LNCaP clone FGC (cell line): ENCODE measurements at places on chromosomes 7 and 10.

GRCh38 chr7:126698909-126699308 lies 553.8 kb downstream of the GRM8 start:
- DNase-seq = no peak

GRCh38 chr7:2750004-2750407 lies 62.0 kb downstream of the AMZ1 start:
- no peak for DNase-seq

- DNase-seq = peak; percentile 28
These were observed 55.8 kb downstream of the LOXL4 start for GRCh38 chr10:98212196-98212595.

GRCh38 chr10:9222917-9223316 lies 1168.4 kb downstream of the GATA3 start:
- DNase-seq = no peak

GRCh38 chr10:107701943-107702342 lies 537.4 kb upstream of the SORCS1 start:
- DNase-seq = no peak

DNA sequence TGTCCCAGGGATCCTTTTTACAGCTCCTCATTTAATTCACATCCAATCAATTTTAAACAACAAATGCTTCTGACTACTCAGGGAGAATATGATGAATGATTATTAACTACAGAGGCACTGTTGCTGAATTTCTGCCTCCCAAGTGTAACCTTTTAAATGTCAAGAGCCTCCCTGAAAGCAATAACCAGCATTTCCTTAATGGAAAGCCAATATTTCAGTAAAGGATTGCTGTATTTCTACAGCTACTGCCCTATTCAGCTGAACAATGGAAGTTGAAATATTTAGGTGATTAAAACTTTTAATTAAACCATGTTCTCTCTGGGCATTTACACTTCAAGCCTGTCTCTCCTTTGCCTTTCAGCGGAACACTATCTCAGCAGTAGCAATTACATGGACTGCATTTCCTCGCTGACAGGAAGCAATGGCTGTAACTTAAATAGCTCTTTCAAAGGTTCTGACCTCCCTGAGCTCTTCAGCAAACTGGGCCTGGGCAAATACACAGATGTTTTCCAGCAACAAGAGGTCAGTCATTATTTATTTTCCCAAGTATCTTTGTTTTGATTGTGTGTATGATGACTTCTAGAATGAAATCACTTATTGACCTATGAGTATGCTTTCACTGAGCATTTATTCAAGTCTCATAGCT lies 304.7 kb downstream of the BICC1 start:
- no peak for DNase-seq

DNA sequence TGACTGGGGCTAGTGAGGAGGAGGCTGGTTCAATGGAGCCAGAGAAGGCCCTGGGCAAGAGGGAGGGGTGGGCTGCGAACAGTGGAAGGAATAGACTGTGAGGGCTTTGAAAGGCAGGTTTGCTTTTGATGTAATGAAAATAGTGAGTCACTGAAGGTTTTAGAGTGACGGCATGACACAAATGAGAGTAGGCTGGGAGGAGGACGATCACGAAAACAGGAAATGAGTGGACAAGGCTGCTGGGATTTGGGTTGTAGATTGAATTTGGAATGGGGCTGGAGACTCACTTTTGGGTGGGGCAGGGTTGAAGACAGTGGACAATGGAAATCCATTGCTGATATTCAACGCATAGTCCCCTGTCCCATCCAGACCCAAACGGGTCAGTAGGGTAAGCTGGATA lies 139.6 kb downstream of the CDH23 start:
- DNase-seq = no peak

DNA sequence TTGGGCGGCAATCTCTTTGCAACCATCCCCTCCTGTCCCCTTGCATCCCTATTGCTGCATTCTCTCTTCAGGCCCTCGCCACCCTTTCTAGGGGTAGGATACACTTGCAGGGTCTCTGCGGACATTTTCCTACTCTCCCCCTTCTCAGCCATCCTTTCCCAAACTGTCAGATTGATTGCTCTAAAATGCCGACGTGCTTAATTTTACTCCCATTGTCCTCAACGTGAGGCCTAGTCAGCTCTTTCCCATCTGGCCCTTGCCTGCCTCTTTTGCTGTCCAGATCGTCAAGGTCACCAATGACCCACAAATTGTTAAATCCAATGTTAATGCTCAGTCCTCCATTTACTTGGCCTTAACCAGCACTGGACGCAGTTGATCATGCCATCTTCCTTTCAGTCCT lies 12.7 kb upstream of the LRMDA start:
- no peak for DNase-seq

GRCh38 chr10:129507216-129507889 lies 40.3 kb downstream of the MGMT start:
- no peak for DNase-seq

DNA sequence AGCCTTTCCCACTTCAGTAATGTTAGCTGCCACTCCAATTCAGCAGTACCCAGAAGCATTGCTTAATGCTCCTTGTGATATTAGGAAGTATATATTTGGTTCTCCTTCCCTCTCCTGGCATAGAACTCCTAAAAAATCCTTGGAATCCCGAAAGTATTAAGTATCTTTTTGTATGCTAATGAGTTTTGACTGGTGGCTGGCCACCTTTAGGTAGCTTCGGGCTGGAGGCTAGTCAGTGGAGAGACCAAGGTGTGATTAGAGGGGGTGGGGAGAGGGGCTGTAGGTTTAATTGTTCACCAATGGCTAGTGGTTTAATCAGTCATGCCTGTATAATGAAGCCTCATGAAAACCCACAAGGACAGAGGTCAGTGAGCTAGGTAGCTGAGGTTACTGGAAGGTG lies 12.2 kb downstream of the COMTD1 start:
- no peak for DNase-seq

- no peak for DNase-seq
These were observed 39.9 kb upstream of the ZNF107 start for GRCh38 chr7:64626083-64626469.

- no peak for DNase-seq
These were observed 213.5 kb downstream of the GPAM start for GRCh38 chr10:111970111-111970510.

DNA sequence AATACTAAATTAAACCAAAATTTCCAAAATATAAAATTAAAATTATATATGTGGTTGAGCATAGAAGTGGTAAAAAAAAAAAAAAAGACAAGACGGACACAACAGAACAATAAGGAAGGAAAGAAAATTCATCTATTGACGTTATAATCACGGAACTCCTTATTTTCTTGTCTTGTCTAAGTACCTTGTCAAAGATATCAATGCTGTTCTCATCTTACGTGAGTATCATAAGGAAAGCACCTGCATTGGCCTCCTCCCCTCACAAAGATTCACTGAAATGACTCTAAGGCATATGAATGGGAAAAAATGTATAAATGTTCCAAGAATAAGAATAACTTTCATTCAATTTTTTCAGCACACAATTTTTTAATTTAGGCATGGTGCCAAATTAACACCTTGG lies 135.4 kb downstream of the PPP1R3A start:
- no peak for DNase-seq

DNA sequence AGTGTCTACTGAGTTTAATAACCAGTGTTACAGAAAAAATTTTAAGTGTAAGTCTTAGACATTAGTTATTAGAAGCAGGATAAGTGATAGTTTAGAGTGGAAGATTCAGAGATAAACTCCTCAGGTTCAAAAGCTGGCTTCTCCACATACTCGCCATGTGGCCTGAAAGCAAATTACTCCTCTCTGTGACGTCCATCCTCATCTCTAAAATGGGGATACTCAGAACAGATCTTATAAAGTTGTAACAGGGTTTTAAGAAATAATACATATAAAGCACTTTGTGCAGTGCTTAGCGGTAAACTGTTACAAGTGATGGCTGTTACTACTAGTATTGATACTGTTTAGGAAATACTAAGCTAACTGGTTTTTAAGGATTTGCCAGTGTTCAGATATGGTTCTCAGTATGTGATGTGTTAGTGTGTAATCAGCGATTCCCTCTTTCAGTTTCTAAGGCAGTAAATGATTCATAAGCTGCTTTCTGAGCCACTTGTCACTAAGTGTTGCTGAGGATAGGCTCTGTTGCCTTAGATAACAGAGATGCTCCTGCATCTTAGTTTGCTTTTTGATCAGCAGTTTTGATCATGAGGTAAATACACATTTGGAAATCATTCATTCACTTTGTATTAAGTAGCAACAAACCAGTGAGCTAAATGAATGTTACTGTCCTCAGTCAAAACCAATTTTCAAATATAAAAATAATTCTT lies 58.7 kb downstream of the CYP51A1 start:
- no peak for DNase-seq

- DNase-seq = no peak
These were observed 90.6 kb downstream of the MTPN start for GRCh38 chr7:135886345-135887132.

DNA sequence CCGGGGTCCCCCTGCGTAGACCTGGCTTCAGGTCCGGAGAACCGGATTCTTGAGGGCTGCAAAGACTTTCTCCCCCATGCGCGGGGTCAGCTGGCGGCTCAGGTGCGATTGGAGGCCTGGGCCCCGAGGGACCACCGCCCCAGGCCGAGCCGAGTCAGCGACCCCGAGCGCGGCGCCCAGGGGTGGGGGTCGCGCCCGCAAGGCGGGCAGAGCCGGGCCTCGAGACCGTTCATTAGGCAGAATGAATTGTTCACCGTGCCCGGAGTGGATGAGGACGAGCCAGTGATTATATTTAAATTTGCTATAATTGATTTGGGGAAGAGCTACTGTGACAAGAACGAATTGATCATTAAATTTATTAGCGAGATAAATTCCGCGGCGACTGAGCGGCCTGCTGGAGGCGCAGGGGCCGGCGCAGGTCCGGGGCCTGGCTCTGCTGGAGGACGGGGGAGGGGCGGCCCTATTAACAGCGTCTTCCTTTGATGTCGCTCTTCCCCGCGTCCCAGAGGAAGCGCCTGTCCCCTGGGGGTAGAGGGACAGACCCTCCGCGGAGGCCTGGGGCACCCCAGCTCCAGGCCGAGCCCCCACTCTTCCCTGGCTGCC lies 7.5 kb downstream of the MNX1 start:
- no peak for DNase-seq

DNA sequence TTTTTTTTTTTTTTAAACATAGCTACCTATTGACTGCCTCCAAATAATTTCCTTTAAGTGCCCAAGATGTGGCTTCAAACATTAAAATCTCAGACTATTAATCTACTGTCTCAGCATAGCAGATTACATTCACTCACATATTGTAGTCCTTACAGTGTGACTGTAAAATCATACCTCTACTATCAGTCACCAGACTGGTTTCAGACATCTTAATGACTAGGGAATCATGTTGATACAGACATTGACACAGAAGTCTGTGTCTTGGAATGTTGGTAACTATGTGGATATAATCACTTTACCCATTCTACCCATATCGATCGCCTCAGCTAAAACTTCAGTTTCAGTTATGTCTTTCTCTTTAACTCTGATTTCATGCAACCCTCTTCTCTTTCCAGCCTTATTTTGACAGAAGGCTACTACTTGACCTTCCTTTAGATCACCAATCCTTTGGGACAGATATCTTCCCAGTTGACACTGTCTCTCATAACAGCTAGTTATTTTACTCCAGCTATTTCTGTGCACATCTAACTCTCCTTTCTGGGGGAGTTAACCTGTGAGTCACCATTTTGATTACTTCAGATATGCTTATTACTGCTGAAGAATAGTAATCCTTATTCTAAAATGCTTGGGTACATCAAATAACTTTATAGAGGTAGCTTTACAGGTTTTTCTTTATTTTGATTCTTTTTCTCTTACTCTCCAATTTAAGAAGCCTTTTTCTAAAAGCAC lies 7.0 kb downstream of the TNKS2 start:
- DNase-seq = no peak

DNA sequence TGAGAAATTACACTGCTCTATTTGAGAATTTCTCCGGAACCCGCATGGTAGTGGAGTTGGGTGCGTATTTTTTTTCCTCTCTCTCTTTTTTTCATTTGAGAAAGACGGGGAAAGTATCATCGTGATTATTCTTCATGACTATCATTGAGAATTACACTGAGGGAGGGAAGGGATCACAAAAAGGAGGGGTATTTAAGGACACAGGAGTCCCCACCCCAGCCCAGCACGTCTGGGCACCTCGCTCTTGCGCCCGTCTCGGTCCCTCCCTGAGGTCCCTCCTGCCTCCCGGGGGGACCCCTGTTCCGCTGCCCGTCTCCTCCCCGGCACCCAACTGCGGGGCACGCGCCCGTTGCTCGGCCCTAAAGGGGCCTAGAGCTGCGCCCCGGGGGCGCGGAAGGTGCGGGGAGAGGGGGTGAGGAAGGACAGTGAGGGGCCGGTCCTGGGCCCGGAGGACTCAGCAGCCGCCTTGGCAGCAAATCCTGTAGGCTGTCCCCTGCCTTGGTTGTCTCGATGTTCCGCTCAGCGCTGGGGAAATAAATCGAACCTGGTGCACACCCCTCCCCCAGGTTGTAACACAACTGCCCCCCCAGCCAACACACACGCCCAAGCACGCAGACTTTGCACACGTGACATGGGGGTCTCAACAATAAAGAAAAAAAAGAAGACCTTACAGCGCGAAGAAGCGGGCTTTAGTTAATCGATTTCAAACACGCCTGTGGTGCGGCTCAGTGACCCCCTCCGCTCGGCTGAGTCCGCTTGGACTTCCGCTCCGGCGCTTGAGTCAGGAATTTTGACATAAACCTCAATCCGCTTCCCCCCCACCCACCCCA lies 18.6 kb upstream of the GATA3 start:
- DNase-seq = no peak

- no peak for DNase-seq
These were observed 32.6 kb downstream of the PDZD8 start for GRCh38 chr10:117342641-117343040.

DNA sequence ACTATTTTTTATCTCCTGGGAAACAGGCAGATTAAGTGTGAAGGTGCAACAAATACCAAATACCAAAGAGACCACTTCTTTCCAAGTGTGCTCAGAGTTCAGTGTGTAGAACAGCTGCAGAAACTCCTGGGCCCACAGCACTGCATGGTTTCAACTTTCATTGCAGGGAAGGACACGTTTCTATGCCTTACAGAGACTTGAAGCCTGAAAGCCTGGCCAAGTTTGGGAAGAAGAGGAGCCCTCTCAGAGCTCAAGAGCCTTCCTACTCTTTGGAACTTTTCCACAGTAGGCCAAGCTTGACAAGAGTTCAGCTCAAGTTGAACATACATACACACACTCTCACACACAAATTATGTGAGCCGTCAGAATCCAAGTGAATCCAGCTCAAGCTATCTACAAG lies 2.5 kb downstream of the HOXA4 start:
- no peak for DNase-seq

DNA sequence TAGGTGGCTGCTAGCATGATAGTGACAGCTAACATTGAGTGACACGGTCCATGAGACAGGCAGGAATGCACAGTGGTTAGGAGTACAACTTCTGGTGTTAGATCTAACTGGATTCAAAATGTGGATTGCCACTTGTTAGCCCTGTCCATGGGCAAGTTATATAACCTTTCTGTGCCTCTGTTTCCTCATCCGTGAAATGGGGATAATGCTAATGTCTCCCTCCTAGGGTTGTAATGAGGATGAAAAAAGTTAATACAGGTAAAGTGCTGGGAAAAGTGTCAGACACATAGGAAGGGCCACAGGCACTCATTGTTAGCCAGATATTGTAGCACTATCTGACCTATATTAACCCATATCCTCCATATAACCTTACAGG lies 41.8 kb downstream of the TACR2 start:
- DNase-seq = no peak
